ENCODE measurements at places on chromosomes 11 and 22.

DNA sequence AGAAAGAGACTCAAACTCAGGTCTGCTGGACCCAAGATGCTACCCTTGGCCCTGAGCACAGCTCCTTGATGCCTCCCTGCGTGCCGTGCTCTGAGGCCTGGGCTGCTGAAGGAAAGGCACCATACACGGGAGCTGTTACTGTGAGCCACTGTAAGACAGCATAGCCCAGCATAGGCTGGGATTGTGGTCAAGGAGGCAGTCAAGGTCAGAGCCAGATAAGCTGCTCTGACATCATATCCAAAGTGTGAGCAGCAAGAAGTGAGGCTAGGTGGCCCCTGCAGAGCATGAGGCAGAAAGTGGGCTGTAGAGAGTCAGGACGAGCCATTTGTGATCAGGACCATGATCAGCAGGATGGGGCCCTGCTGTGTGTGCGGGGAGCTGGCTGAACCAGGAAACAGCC lies 7.7 kb downstream of the SLC22A8 start:
- DNase-seq, result no peak

DNA sequence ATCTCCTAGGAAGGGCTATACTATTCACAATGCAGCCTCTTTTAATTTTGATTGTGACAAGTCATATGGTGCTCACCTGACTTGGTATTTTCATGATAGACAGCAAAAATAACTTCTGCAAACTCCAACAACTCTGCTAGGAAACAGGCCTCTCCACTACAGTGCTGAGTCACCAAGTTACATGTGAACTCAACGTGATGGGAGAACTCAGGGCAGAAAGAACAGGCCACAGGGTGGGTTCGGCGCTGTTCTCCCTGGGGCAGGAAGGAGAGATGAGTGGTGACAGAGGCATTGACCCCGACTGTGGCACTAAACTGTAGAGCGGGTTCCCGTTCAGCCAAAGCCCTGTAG lies 76.6 kb upstream of the UCP3 start:
- no peak for DNase-seq

- no peak for DNase-seq
These were observed 24.3 kb upstream of the PPFIA1 start for GRCh38 chr11:70246196-70246595.

GRCh38 chr11:67027943-67028542 lies 5.1 kb downstream of the SYT12 start:
- DNase-seq, result no peak

DNA sequence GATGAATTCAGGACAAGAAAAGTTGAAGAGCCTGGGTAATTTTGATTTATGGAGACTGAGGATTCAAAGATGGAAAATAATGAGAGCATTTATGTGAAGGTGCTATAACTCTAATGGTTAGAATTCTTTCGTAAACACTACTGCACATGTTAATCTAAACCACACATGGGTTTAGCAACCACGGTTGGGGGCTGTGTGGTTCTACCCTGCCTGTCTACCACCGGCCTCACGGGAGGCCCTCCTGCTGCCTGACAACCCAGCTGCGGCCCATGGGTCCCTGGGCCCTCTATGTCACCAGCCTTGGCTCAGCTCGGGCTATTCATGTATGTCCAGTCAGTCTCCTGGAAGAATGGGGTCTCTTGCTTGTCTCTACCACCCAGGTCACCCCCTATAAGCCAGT lies 68.5 kb upstream of the ARFGAP3 start:
- DNase-seq, result no peak

DNA sequence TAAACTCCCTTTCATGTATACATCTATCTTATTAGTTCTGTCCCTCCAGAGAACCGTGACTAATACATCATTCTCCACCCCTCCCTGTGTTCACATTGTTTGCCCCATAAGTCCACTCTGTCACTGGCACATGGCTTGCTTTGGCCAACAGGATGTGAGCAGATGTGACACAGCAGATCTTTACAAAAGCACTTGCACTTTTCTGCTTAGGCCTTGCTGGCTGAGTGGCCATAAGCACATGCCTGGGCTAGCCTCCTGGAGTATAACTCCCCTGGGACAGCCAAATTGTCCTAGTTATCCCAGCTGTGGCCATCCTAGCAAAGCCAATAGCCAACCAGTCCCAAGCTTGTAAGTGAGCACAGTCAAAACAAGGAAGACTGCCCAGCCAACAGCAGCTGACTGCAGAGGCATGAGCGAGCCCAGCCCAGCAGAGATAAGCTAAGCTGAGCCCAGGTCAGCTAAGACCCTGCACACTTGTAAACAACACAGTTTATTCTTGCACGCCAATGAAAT lies 9.7 kb upstream of the RCN1 start:
- no peak for DNase-seq

DNA sequence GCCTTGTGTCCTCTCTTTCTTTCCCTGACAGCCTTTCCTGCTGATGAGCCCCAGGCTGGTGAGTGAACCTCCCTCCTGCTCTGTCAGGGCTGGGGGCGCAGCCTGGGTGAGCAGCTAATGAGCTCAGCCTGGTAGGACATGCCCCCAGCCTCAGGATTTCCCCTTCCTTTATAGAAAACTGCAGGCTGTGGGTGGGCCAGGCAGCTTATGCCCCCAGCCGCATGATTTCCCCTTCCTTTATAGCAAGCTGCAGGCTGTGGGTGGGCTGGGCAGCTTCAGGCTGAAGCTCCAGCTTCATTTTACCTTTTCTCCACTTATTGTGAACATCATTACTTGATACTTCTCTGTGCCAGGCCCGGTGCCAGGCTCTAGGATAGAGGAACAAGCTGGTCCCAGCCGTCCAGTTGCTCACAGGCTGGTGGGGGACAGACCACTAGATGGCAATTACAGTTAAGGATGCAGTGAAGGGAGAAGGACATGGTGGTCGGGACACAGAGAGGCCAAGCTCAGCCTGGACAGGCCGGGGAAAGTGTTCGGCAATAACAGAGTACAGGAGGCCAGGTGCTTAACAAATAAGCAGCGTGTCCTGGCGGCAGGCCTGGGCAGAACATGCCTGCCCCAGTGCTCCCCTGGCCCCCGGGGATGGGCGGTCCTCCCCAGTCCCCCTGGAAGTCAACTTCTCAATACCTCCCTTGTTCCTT lies 5.3 kb downstream of the LGALS12 start:
- no peak for DNase-seq

- no peak for DNase-seq
These were observed 327 bp upstream of the MED17 start for GRCh38 chr11:93783765-93784144.

DNA sequence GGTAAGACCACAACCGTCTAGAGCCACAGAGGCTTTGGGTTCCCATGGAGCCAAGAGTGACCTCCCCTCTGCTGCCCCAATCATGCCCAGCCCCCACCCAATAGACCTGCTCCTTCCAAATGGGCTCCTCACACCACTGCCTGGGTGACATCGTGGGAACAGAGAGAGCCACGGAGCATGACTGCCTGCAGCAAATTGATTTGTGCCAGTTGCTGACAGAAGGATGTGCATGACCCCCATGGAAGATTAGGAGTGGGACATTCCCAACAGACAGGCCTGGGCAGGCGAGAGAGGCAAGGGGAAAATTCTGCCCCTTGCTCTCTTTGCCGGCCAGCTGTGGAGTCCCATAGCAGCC lies 88.5 kb downstream of the TENM4 start:
- DNase-seq, result no peak

DNA sequence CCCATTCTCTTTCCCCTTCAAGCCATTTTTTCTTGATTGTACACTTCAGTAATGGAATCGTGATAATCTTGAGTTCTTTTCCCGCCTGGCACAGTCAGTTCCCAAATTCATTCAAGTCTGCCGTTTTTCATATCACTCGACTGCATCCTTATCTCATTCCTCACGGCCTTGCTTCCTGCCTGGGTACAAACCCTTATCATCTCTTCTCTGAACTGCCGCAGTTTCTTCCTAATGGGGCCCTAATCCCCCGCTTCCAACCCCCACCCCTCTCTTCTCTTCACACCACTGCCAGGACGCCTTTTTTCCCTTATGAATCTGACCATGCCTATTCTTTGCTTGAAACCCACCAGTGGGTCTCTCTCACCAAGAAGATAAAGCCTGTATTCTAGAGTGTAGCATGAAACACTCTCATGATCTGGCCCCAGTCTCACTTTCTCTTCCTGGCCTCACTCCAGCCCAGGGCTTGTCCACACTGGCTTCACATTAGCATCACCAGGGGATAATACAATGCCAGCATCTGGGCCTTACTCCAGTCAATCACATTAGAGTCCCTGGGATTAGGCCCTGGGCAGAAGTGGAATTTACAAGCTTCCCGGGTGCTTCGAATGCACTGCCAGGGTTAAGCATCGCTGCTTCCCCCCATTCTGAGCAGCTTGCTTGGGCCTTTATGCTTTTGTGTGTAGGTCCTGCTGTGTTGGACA lies 102.1 kb downstream of the FBXO7 start:
- DNase-seq, result no peak

- no peak for DNase-seq
These were observed 30.9 kb downstream of the ZFTA start for GRCh38 chr11:63737718-63738117.

DNA sequence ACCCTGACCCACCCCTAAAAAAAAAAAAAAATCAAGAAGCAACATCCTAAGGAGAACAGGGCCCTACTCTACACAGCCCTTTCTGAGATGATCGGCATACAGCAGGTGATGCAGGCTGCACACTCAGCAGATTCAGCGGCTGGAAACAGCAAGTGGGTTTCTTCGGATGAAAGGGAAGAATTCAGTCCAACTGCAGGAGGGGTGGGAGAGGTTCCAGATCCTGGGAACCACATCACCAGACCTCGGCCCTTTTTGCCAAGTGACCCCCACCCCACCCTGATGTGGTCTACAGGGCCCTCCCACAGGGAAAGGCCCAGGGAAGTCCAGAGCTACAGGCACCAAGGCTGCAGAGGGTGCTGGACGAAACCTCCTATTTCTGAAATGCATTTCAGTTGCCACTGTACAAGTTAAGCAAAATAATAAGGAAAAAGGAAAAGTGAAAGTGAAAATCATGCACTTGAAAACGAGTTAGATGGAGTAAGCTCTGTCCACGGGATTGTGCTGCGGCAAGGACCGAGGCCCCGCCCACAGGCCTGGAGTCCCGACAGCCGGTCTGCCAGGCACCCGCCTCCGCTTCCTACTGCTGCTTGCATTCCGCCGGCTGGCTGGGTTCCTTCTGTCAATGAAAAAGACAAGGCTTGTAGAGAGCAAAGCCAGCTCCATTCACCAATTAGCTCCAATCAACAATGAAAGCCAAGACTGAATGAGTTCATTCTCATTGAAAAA lies 16.0 kb upstream of the PHLDA2 start:
- peak; percentile 21 for DNase-seq

- no peak for DNase-seq
These were observed 47.1 kb downstream of the ASCL2 start for GRCh38 chr11:2223153-2223794.

DNA sequence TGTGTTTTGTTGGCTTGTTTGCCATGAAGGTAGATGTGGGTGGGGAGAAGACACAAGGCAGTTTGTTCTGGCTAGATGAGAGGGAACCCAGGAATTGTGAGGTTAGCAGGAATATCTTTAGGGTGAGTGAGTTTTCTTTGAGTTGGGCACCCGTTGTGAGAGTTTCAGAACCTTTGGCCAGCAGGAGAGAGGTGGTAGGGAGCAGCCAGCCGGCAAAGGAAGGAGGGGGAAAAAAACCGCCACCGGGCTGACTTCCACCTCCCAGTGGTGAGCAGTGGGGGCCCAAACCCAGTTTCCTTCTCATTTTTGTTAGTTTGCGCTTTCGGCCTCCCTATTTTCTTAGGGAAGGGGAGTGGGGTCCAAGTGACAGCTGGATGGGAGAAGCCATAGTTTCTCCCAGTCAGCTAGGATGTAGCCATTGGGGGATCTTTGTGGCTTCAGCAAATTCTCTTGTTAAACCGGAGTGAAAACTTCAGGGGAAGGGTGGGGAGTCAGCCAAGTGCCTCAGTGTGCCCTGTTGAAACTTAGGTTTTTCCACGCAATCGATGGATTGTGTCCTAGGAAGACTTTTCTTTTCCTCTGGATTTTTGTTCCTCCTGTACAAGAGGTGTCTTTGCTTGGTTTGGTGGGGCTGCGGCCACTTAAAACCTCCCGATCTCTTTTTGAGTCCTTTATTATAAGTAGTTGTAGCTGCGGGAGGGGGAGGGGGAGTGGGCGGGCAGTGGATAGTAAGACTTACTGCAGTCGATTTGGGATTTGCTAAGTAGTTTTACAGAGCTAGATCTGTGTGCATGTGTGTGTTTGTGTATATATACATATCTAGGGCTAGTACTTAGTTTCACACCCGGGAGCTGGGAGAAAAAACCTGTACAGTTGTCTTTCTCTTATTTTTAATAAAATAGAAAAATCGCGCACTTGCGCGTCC lies 1.1 kb upstream of the GCAT start:
- no peak for DNase-seq

DNA sequence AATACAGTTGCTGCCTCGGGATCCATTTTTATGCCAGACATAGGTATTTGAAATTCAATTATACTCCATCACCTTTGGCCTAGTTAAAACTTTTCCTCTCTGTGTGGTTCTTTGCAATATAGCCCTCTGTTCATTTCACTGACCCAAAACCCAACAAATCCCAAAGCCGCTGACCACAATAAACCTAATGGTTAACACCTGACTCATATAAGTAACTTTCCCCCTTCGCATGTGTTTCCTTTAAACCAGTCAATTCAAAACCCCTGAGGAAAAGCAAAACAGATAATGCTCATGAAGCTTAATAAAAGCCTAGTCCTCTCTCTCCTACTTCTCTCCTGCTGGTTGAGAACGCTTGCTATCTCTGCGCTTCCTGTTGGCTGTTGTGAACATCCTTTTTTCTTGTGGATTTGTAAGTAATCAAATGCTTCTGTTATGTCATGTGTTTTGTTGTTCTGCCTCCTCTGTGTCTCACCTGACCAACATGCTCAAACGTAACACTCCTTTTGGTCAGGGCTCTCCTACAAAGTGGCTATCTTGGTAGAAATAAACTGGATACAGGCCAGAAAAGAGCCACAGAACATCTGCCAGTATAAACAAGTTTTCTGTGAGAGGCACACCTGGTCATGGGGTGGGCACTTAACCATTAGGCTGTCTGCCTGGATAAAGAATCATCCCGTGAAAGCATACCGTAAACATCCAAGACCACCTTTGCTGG lies 652.6 kb downstream of the METTL15 start:
- DNase-seq, result no peak

- peak; percentile 31 for DNase-seq
These were observed at the start of gene SERPINH1 for GRCh38 chr11:75562048-75562835. Gene SERPINH1, plus strand, starts transcription at chr11:75562253. Its CDS starts 4,097 bp downstream, at chr11:75566350.

DNA sequence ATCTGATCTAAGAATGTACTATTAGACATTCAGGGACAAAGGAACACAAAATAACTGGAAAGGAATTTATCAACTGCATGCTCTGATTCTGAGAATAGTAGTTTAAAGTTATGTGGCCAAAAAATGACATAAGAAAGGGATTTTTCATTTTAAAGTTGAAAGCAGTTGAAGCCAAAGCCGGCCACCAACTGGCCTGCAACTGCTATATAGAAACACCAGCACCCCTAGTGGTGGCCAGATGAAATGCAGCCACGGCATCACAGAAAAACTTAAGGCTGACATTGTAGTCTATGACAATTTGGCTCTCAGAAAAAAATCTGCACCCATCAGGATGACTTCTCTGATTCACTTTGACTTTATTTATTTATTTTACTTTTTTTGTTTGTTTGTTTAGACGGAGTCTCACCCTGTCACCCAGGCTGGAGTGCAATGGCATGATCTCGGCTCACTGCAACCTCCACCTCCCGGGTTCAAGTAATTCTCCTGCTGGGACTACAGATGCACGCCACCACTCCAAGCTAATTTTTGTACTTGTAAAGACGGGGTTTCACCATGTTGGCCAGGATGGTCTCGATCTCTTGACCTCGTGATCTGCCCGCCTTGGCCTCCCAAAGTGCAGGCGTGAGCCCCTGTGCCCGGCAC lies 59.2 kb downstream of the SLC35F2 start:
- peak; percentile 4 for DNase-seq
